SK-N-SH treated with all-trans-retinoic acid at 6 μM for 48 hours (cell line): ENCODE measurements at places on chromosomes 12 and 14.

DNA sequence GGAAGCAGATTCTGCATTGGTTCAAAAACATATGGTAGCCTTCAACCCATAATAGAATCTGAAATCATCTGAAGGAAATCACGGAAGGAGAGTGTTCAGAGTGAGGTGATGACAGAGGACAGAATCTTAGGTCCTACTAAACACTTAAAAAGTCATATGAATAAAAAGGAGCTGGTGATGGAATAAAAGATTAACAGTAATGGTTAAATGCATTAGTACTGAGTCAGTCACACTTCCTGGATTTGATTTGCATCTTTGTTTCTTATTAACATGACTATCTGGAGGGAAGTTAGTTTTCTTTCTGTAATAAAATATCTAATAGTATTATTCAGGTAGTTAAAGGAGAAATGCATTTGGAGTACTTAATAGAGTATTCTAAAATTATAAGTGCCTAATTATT, 296.3 kb upstream of the ATXN7L3B start:
- no peak for ATAC-seq

DNA sequence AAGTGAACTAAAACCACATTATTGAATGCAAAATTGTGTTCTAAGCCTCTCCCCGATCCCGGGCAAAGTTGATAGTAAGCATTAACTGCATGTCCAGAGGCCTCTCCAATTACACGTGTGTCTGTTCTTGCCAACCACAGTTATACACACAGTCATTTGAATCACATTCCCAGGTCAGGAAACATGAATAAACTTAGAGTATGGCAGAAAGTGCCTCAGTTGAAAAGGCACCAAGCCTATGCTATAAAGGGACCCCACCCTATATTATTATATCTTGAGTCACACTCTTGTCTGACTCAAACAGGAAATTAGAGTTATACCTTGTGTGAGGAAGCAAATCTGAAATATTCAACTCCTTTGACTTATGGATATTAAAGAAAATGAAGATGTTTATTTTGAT, 128.3 kb upstream of the STXBP6 start:
- ATAC-seq: no peak

- ATAC-seq: peak; percentile 34; the same call in 1 of the 3 replicates
Measured at GRCh38 chr12:67884596-67884995, 104.7 kb upstream of the IFNG-AS1 start.

- ATAC-seq: no peak
Measured at GRCh38 chr12:19922717-19923116, 445.6 kb upstream of the PDE3A start.

DNA sequence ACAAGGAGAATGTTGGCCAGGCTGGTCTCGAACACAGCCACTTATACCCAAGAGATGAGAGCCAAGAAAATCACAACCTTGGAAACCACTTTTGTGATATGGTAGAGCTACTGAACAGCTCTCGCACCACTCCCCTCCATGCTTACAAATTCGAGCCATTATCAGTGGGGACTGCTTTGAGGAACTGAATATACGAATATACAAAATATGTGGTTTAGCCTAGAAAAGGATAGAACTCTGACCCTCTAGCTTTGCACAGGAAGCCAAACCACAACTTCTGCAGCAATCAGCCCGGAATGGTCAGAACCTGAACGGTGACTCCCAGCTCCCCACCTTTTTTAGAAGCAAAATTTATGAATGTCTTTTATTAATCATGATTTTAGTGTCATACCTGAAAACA, 129.8 kb upstream of the TMEM132C start:
- no peak for ATAC-seq

DNA sequence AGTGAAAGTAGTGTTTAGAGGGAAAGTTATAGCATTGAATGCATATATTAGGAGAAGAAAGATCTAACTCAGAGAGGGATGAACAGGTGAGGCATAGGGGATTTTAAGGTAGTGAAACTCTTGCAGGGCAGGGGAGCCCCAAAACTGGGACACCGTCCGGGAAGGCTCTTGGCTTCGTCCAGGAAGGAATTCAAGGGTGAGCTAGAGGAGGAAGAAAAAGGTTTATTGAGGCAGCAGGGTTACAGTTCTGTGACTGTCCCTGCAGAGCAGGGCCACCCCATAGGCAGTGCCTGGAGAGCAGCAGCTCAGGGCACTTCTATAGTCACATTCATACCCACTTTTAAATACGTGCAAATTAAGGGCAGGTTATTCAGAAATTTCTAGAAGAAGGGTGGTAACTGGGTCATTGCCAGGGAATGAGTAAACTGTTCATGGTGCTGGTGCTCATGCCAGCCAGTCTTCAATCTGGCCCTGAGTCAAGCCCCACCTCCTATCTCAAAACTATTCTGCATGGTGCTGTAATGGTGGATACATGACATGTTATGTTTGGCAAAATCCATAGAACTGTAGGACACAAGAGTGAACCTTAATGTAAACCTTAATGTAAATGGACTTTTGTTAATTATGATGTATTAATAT, 1.2 kb upstream of the OAS1 start:
- no peak for ATAC-seq

DNA sequence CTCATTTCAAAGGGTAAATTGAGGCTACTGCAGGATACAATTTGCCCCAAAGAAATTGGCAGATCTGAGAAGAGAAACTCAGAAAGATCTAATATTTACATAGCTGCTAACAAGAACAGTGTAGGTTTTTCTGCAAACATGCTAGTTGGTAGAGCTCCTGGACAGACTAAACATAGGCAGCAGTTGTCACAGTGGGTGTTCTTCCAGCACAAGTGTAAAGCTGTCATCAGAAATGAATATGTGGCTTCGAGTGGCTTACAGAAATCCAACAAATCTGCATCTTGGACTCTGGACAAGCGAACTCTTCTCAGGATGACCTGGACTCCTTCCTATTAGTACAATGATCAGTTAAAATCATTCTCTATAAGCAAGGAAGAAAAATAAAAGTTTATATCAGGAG, 5.9 kb downstream of the CBX5 start:
- no peak for ATAC-seq

DNA sequence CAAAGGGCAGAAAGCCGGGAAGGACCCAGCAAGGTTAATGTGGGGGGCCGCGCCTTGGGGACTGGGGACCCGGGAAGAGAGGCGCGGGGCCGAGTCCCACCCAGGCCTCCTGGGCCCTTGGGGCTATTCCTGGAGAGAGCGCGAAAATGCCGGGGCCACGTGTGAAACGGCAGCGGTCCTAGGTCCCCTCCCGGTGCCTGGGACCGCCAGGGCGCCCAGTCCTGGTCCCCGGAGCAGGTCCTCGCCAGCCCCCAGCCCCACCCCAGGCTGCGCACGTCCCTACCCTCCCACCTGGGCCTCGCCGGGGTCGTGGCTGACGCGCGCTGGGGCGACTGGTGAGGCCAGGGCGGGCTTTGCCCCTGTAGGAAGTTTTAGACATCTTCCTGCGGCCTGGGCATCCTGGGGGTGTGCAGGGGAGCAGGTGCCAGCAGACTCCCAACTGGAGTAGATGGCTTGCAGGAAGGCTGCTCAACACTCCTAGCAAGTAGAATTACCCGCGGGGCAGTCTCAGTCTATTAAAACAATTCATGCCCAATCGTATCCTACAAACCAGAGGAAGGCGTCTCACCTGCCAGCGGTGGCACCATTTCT, 708 bp downstream of the FAR2 start:
- no peak for ATAC-seq

DNA sequence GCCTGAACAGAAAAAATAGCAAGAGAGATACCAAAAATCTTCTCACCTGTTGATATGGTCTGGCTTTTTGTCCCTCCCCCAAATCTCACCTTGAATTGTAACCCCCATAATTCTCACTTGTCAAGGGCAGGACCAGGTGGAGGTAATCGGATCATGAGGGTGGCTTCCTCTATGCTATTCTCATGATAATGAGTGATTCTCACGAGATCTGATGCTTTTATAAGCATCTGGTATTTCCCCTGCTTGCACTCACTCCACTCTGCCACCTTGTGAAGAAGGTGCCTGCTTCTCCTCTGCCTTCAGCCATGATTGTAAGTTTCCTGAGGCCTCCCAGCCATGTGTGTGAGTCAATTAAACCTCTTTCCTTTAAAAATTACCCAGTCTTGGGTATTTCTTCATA, 291.2 kb downstream of the CPNE8 start:
- no peak for ATAC-seq

GRCh38 chr12:700016-700415, 36.8 kb upstream of the NINJ2 start:
- ATAC-seq: no peak

DNA sequence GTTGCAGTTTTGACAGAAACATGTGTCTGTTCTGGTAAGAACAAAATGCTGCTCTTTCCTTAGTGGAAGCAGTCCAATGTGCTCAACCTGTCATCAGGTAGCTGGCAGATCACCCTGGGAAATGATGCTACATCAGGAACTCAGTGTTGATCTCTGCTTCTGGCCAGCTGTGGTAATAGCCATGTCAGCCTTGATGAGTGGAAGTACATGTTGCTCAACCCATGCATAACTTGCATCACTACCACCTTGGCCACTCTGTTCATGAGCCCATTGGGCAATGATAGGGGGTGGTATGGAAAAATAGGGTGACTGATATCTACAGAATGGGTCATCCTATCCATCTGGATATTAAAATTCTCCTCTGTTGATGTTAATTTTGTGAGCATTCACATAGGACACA, 411.0 kb downstream of the C12orf50 start:
- ATAC-seq: no peak

GRCh38 chr14:98592611-98593170, 679.3 kb downstream of the BCL11B start:
- ATAC-seq: no peak
